ENCODE measurements at places on chromosomes 7 and 10.

- DNase-seq, result no peak
These were observed 48.5 kb upstream of the LRRTM3 start for GRCh38 chr10:66877361-66877760.

GRCh38 chr7:117098457-117098856 is 145.2 kb downstream of the ST7 start:
- peak; percentile 73 for DNase-seq

DNA sequence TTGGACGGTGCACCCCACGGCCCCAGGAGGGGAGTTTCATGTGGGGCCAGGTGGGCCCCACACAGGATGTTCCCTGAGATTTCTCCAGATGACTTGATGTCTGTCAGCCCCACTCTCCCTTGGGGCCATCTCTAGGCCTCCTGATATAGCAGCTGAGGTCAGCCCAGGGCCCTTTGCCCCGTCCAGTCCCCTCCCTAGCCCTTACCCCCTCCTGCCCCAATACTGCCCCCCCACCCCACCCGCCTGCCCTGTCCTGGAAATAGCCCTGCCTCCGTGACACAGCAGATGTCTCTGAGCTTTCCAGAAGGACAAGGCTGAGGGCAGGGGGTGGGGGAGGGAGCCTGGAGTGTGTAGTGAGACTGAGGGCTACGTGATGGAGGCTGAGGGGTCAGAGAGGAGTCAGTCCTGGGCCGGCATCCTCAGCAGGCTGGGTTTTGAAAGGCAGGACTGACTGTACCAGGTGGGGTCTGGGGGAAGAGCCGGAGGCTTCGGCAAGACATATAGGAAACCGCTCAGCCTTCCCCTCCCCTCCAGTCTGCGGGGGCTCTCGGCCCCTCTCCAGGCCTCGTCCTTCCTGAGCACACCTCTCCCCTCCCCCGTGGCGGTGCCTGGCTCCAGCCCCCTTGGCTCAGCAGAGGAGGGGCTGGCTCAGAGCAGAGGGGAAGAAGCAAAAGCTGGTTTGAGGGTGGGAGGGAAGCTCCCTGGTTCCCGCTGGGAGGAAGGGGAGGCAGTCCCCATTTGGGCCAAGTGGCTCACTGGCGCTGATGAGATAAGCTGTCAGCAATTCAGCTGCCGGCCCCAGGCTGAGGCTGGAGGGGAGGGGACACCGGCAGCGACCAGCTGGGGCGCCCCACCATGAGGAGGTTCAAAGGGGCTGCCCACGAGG is 2.0 kb downstream of the FLNC start:
- DNase-seq, result no peak

GRCh38 chr10:93090619-93091018 is 16.9 kb downstream of the CYP26A1 start:
- DNase-seq, result no peak

- DNase-seq, result no peak
These were observed 2.7 kb downstream of the CHST15 start for GRCh38 chr10:124090601-124091209.

DNA sequence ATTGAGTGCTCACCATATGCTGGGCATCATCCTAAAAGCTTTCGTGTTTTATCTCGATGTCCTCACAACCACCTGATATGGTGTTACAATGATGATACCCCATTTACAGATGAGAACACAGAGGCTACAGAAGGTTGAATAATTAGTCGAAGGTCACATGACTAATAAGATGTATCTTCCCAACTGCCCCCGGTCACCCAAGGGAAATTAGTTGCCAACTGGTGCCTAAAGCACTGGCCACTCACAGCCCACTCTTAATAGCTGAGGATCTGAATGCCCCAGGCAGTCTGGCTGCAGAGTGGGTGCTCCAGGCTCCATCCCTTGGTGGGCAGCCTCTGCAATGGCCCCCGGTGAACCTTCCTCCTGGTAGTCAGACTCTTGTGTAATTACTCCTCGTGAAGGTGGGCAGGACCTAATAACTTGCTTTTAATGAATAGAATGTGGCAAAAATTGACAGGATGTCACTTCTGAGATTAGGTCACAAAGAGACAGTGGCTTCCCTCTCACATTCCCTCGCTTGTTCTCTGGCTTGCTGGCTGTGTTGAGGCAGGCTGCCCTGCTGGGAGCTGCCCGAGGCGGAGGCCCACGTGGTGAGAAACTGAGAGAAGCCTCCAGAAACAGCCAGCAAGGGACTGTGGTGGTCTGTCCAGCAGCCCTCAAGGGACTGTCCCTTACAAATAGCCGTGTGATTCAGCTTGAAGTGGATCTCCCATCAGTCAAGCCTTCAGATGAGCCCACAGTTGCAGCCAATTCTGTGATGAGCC is 109.4 kb downstream of the ARHGAP22 start:
- DNase-seq, result no peak

Data from HS-5 (cell line).